ENCODE measurements at places on chromosomes 13 and 19.

DNA sequence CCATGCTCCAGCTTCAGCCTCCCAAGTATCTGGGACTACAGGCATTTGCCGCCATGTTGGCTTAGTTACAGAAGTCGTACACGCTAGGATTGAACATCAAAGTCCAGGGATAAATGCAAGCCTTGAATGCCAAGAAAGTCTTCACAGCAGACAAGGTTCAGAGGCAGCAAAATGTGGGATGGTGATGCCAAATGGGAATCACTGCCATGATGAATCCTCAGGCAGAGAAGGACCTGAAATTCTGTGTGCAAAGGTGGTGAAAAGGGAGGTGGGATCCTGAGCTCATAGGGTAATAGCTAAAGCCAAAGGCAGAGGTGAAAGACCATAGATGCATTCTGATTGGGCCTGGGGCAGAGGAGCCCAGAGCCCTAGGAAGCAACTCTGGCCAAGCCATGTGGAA is 79.3 kb upstream of the STK24 start:
- DNase-seq: no peak

GRCh38 chr13:72514146-72514545 is 213.3 kb downstream of the MZT1 start:
- DNase-seq: no peak

GRCh38 chr19:4908781-4909155 is 533 bp upstream of the UHRF1 start:
- no peak for DNase-seq

GRCh38 chr13:40812102-40812501 is 22.7 kb downstream of the SLC25A15 start:
- no peak for DNase-seq

GRCh38 chr13:101454767-101455166 is 2.3 kb downstream of the ITGBL1 start:
- DNase-seq: no peak
